Suppressor macrophage treated with lipopolysaccharide for 4 hours (primary cell): ENCODE measurements at places on chromosomes 4 and X.

- DNase-seq = no peak
These were observed 27.5 kb downstream of the UBE2D3 start for GRCh38 chr4:102799816-102800215.

DNA sequence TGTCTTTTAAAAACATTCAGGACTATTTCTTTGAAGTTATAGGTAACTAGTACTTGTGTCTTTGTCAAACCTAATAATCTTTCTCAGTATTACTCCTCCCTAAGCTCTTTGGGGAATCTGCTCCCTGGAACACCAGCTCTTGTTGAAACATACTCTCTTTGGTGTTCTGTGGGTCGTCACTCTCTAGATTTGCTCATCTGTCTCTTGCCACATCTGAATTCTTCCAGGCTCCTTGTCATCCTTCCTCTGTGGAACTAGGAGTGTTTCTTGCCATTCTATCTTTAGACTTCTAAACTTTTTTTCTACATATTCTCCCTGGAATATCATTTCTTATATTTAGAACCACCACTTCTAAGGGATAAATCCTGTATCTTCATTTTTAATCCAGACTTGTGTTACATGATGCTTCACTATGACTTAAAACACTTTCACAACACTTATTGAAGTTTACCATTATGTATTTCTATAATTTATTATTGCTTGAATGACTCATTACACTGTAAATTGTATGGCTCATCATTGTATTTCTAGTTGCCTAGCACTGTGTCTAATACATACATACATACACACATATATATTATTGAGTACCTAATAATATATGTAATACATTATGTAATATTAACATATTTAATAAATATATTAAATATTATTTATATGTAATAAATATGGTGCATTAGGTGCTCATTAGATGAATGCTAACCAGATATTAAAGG lies 186.1 kb downstream of the TMA16 start:
- peak; percentile 67 for DNase-seq

DNA sequence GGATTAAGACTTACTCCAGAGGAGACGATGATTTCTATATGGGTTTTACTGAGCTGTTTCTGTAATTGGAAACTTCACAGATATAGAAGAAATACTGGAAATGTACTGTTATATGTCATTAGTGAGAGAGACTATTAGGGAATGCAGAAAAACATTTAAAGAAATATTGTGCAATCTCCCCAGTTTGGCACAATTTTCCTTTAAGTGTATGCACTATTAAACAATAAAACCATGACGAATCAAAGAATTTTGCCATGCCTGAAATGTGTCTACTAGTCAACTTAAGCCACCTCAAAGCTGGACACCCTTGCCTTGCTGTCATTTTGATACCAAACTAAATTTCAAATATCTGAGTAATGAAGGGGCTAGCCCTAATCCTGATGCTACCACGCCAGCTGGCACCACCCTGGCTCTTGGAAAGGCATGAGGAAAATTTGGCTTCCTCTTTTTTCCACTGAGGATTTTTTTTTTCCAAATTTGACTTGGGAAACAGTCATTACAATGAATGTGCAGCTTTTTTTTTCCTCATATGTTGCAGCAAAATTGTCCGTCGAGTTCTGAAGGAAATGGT lies 36.1 kb downstream of the MTTP start:
- no peak for DNase-seq

- no peak for DNase-seq
These were observed 6.3 kb upstream of the C4orf36 start for GRCh38 chr4:86898562-86898961.

DNA sequence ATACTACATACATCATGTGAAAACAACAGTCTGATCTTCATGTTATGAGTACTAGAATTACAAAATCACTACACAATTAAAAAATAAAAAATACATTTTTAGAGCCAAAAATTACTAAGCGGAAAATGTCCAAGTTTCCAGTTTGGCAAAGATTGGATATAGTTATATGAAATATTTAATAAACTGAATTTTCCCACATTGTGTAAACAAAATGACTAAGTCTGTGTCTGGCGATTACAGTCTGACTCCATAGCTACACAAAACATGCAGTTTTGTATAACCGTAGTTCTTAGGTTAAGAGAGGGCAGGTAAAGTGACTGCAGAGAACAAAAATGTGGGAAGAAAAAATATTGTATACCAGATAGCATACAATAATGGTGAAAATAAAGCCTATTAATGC lies 59.2 kb upstream of the TMEM47 start:
- DNase-seq = no peak
